Muscle of arm (tissue), 14 donors: ENCODE measurements at places on chromosomes 7 and 10.

GRCh38 chr10:119444866-119445265 lies 97.7 kb downstream of the RGS10 start:
- DNase-seq = no peak

GRCh38 chr7:151252561-151252835 lies 4.0 kb upstream of the SMARCD3 start:
- no peak for DNase-seq

GRCh38 chr7:135784013-135784412 lies 35.4 kb upstream of the FAM180A start:
- DNase-seq = no peak

GRCh38 chr7:70215491-70215890 lies 617.2 kb downstream of the AUTS2 start:
- no peak for DNase-seq

DNA sequence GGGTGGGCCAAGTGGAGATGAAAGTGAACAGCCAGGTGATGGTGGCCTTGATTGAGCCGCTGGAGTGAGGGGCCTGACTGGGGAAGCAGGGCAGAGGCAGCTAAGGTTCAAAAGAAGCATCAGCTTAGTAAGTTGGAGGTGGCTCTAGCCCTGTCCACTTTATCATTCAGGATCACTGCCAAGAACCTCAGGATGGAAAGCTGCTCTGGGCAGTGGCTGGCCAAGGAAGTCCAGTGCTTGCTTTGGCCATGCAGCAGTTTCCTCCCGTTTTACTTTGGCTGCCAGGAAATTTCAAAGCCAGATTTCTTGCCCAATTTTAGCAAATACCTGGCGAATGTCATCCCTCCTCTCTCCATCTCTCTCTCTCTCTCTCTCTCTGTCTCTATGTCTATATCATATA lies 384.9 kb downstream of the PLXNA4 start:
- DNase-seq = no peak

- DNase-seq = no peak
Measured at GRCh38 chr7:1569440-1569832, 396 bp downstream of the PSMG3 start.

DNA sequence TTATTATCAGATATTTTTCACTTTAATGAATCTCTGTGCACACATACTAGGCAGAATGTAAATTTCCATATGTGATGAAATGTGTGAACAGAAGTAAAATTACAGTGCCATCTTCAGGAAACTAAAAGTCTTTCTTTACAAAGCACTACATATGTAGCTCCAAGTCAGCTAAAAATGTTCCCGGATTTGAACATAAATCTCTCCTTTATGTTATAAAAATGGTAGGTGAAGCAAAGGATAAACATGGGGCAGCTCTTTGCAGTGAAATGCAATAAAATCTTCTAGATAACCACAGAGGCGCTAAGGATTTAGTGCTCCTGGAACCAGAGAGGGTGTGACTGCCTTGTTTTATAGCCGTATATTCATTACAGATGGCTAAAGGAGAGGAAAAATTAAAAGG lies 104.9 kb upstream of the C7orf33 start:
- DNase-seq = peak; percentile 29

- DNase-seq = peak; percentile 76
Measured at GRCh38 chr7:117119192-117119924, 166.1 kb downstream of the ST7 start.

GRCh38 chr7:4345004-4345403 lies 337.1 kb upstream of the FOXK1 start:
- no peak for DNase-seq

- DNase-seq = no peak
Measured at GRCh38 chr7:141695803-141696289, 6.1 kb downstream of the DENND11 start.

- no peak for DNase-seq
Measured at GRCh38 chr10:101295261-101295660, 58.7 kb upstream of the BTRC start.

GRCh38 chr10:103915796-103916195 lies 2.2 kb downstream of the STN1 start:
- no peak for DNase-seq

DNA sequence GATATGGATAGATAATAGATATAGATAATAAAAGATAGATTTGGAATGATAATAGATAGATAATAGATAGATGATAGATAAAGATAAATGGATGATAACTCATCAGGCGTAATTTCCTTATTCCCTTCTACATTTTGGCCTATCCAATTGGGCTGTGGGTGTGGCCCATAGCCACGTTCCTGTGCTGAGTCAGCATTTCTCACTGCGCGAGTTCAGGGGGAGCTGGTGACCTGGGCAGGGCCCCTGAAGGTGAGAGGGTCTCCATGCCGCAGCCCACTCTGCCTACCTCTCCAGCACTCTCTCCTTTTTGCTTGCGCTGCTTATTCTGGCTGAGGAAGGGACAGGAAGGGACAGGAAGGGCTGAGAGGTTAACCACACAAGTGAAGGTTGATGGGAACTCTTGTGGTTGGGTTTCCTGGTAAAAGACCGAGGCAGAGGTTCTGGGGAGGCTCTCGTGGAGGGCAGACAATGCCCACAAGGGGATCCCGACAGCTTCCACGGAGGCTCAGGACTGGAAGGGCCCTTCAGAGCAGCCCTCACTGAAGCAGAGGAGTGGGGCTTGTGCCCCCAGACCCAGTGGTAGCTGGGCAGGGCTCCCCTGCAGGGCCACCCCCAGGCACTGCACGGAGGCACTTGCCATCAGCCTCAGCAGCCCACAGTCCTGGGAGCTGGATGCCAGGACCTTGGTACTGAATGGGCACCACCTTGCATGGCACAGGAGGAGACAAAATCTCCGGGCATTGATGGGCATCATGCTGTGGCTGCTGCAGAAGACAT lies 247.3 kb upstream of the PITRM1 start:
- DNase-seq = no peak

GRCh38 chr7:2312267-2312929 lies 1.8 kb downstream of the SNX8 start:
- no peak for DNase-seq

GRCh38 chr10:87721781-87722180 lies 62.1 kb downstream of the PAPSS2 start:
- DNase-seq = no peak

GRCh38 chr7:115827305-115828045 lies 203.1 kb downstream of the TFEC start:
- DNase-seq = no peak

DNA sequence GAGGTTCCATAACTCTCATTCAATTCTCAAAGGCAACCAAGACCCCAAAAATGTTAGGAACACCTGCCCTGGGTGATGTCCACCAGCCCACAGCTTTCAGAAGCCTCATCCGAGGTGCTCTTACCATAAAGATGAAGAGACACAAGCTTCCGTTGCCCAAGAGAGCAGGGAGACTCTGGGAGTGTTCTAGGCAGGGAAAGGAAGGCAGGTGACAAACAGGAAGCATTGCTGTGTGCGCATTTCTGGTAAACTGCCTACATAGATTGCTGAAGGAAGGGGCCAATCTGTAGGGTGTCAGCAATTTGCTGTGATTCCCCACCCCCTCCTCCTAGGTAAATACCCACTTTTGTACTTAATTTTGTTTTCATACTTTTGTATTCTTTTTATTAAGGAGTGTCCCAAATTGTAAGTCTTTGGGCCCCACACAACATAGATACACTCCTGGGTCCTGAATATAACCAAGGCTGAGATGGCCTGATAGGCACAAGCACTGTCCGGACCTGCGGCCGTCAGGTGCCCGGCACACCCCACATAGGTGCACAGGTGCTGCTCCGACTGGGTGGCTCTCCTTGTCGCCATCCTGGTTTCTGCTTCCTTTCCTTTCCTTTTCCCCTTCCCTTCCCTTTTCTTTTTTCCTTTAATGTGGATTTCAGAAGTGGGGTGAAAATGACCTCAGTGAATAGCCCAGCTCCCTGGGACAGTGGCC lies 51.4 kb upstream of the SMNDC1 start:
- no peak for DNase-seq

DNA sequence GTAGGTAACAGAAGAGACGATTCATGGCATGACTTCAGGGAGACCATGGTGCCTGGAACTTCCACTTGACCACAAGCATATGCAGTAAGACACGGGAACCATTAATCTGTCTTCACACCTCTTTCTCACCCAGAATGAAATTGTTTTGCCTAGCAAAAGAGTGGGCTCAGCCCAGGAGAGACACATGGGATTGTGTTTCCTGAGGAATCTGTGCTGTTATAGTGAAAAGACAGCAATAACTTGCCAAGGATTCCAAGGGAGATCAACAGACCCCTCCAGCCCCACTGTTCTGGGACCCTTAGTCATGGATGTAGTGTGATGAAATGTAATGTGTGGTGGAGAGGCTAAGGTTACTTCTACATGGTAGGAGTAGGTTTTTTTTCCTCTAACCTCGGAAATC lies 192.5 kb upstream of the NPVF start:
- no peak for DNase-seq

- DNase-seq = no peak
Measured at GRCh38 chr7:150877536-150877935, 25.2 kb downstream of the AOC1 start.

GRCh38 chr10:70567603-70568002 lies 34.9 kb downstream of the PRF1 start:
- no peak for DNase-seq

DNA sequence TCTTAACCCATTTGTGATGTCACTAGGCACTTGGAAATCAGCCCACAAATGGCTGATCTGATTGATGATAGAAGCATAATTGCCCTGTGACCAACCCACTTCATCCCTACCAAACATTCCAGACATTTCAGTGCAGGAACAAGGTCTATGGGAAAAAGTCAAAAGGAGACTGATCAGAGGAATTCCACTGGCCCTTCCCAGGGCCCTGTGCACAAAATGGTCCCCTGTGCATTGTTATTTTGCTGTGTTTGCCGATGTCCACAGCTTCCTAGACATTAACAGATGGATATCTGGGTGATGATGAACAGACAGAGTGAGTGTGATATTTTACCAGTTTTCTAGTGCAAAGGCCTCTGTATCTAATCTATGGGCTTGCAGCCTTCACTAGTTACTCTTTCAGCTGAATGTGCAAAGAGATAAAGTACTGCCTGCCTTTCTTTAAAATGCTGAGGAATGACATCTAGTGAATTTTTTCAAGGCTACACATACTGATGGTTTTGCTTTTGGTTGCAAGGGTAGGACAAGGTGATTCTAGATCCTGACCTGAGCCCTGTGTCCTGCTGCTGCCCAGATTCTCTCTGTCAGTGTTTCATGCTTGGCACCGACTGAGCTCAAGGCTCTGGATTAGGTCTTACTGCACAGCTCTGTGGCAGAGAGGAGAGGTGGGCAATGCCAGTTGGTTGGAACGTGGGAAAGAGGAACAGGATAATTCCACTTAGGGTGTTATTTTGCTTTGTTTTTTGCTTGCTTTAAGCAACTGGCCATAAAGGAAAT lies 55.4 kb downstream of the CALD1 start:
- no peak for DNase-seq

- DNase-seq = no peak
Measured at GRCh38 chr7:25239888-25240287, 11.6 kb upstream of the NPVF start.

DNA sequence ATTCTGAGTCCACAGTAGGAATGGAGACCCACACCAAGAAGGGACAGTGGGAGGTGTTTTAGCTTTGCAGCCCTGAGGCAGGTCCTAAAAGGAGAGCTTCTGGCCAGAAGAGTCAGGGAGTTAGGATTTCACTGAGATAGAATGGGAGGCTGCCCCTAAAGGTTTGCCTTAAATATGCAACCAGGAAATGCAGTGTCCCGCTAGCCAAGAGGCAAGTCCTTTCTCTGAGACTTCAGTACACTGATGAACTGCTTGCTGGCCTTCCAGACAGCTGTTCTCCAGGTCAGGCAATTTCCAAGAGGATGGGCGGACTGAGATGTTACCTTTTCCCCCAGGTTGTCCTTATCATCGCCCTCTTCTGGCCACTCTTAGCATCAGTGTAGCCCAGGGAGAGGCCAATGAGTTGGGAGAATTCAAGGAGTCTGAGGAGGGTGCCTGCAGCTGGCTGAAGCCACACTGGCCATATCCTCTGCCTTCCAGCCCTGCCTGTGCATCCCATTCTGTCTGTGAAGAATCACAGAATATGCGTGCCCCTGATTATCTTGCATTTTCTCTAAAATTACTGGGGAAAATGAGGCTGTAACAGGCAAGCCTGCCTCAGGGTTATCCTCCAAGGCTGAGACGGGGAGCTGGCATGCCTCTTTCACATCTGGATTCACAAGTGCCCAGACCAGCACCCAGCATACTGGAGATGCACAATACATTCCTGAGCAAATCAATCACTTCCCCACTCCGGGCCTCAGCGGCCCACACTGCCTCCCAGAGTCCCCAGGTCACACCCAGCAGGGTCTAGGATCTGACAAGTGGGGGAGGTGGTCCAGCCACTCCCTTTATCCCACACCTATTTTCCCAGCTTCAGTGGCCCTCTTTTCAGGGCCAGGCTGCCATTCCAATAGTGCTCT lies 2.4 kb downstream of the TLL2 start:
- DNase-seq = peak; percentile 16

DNA sequence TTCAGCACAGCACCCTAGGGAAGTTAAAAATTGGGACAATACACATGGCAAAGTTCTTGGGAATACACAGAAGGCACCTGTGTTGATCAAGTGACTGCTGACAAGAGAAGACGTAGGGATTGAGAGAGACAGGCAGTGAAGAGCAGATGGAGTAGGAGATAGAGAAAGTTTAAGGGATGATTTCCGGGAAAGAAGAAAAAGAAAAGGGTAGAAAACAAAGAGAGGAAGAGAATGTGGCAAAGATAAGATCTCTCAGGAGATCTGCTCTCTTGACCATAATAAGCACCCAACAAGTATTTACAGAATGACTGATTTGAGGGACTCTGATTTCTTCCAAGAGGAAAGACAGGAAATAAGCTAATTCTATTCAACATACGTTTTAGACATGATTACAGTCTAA lies 15.1 kb upstream of the RALA start:
- DNase-seq = no peak

DNA sequence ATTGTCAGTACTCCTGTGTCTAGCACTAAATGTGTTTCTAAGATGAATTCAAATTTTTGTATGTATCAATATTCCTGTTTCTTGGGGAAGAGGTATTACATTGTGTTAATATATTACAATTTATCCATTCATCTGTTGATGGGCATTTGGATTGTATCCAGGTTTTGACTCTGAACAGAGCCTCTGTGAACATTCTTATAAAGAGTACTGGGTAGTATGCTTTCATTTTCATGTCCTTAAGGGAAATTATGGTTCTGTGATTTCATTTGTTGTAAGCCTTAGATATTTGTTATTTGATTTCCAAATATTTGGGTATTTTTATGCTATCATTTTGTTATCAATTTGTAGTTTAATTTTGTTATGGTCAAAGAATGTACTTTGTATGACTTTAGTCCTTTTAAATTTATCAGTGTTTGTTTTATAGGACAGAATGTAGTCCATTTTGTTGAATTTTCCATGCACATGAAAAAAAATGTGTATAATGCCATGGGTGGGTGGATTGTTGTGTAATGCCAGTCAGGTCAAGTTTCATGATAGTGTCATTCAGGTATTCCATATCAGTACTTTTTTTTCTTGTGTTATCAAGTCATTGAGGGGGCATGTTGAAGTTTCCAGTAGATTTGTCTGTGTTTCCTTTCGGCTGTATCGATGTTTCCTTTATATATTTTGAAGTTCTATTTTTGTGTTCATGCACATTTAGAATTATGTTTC lies 38.4 kb downstream of the STAM start:
- no peak for DNase-seq
